Activated CD4-positive, alpha-beta memory T cell treated with anti-CD3 and anti-CD28 coated beads, Interleukin-2, amount 10 ng/mL, durations not matched to agents 7 days and 5 days (primary cell): ENCODE measurements at places on chromosomes 2 and 18. TPM values are rescaled to one million over a fixed set of nuclear protein-coding genes. Genes with fewer than 3 reads are reported as not detected.
A peak's percentile ranks its signal among the peaks of the same experiment; 100 is the strongest.

CDH20 gene
- total RNA-seq: not detected

OR6B2 gene
- total RNA-seq: not detected

GPR155 gene
- 11.3 TPM for total RNA-seq

LAMA1 gene
- not detected for total RNA-seq

KCNE4 gene
- not detected for total RNA-seq

MFSD2B gene
- not detected for total RNA-seq

GLB1L gene
- total RNA-seq: 7.3 TPM

GRCh38 chr2:150653351-150653750 lies 165.9 kb upstream of the RND3 start:
- H3K27me3 ChIP-seq: no peaks in the 10 kb centered on the region
- H3K27ac ChIP-seq: no peak overlapping the region
- DNase-seq: no peak
- H3K36me3 ChIP-seq: no peaks in the 10 kb centered on the region
- H3K4me3 ChIP-seq: no peak overlapping the region

GRCh38 chr2:236538242-236538641 lies 31.4 kb upstream of the ACKR3 start:
- peaks cover 1% of the 10 kb centered on the region for H3K27me3 ChIP-seq
- peaks cover 45% of the 10 kb centered on the region for H3K36me3 ChIP-seq
- H3K4me3 ChIP-seq: peak overlapping the region; percentile 92
- peaks cover 65% of the 10 kb centered on the region for H3K4me1 ChIP-seq
- peak overlapping the region; percentile 88 for H3K27ac ChIP-seq

GRCh38 chr2:1915196-1915595 lies 170.9 kb upstream of the PXDN start:
- no peak for DNase-seq
- H3K4me3 ChIP-seq: no peak overlapping the region
- no peaks in the 10 kb centered on the region for H3K27me3 ChIP-seq
- no peaks in the 10 kb centered on the region for H3K36me3 ChIP-seq
- no peak overlapping the region for H3K27ac ChIP-seq
- no peaks in the 10 kb centered on the region for H3K4me1 ChIP-seq

DNA sequence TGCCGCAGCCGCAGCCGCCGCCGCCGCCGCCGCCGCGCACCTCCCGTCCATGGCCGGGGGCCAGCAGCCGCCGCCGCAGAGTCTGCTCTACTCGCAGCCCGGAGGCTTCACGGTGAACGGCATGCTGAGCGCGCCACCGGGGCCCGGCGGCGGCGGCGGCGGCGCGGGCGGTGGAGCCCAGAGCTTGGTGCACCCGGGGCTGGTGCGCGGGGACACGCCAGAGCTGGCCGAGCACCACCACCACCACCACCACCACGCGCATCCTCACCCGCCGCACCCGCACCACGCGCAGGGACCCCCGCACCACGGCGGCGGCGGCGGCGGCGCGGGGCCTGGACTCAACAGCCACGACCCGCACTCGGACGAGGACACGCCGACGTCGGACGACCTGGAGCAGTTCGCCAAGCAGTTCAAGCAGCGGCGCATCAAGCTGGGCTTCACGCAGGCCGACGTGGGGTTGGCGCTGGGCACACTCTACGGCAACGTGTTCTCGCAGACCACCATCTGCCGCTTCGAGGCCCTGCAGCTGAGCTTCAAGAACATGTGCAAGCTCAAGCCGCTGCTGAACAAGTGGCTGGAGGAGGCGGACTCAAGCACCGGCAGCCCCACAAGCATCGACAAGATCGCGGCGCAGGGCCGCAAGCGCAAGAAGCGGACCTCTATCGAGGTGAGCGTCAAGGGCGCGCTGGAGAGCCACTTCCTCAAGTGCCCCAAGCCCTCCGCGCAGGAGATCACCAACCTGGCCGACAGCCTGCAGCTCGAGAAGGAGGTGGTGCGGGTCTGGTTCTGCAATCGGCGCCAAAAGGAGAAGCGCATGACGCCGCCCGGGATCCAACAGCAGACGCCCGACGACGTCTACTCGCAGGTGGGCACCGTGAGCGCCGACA lies 2.4 kb downstream of the POU3F3 start:
- peaks cover 76% of the 10 kb centered on the region for H3K27me3 ChIP-seq
- peak overlapping the region; percentile 6 for H3K27ac ChIP-seq
- H3K4me1 ChIP-seq: peaks cover 32% of the 10 kb centered on the region
- DNase-seq: no peak

DNA sequence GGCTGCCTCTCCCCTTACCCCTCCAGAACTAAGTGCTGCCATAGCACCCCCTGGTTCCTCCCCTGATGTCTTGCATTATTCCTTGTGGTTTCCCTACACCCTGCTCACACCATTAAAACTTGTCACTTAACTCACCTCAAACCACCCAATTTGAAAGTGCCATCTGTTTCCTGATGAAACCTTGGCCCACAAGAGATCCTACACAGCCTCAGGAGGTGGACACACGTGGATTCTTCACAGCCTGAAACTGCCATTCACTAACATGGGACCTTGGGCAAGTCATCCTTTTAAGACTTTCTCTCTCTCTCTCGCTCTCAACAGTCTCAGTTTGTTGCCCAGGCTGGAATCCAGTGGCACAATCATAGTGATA lies 27.5 kb upstream of the FAM124B start:
- no peaks in the 10 kb centered on the region for H3K36me3 ChIP-seq
- H3K4me3 ChIP-seq: no peak overlapping the region
- no peak overlapping the region for H3K27ac ChIP-seq
- no peak for DNase-seq

DNA sequence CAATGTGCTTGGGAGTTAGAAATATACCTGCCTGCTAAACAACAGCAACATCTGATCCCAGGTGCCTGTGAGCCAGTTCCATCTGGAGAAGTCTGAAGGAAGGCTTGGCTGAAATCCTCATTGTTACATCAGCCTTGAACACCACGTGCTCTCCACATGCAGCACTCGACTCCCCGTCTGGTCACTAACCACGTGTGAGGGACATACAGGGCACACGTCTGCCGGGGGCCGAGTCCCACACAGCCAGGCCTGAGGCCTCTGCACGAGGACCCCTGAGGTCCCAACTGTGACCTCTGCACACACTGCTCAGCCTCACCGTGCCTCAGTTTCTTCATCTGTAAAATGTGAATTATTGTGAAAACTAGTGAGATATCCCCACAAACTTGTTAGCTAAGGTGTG lies 236.5 kb upstream of the SALL3 start:
- no peaks in the 10 kb centered on the region for H3K27me3 ChIP-seq
- no peaks in the 10 kb centered on the region for H3K4me1 ChIP-seq
- no peaks in the 10 kb centered on the region for H3K36me3 ChIP-seq
- no peak for DNase-seq

DNA sequence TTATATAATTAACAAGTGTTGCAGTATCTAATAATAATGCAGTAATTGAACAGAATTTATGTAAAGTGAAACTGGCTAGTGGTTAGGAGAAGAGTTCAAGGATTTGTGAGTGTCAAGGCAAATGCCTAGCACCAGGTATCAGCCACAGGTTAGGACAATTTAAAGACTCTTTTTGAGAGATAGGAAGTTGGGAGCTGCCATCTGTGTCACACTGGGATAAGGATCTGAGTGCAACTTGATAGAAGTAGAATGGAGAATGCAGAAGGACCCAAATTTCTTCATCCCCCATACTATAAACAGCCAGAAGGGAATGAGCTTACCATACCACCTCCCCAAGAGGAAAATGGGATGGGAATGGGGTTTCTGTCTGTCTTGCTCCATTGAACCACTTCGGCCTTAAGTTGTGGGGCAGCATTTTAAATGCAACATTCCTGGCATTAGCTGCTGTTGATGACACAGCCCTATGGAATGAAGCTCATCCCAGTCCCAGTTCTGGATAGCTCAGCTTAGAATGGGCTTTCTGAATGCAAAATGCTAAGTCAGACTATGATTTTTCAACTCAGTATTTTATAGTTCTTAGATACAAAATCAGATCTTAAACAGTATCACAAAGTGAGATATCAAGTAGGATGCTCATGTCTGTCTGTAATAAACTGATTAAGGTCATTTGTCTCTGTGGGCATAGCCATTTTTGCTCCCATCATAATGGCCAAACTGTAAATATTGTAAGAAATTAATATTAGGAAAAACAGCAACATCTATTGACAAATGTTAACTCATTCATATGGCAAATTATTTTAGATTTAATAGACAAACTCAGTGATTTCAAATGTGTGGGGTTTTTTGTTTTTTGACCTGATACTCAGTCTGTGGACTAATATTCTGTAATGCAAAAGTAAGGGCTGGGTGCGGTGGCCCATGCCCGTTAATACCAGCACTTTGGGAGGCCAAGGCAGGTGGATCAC lies 44.0 kb downstream of the GPR155 start:
- H3K27me3 ChIP-seq: no peaks in the 10 kb centered on the region
- no peak overlapping the region for H3K4me3 ChIP-seq
- H3K36me3 ChIP-seq: peaks cover 15% of the 10 kb centered on the region
- H3K27ac ChIP-seq: no peak overlapping the region
- DNase-seq: no peak

GRCh38 chr18:3286159-3286558 lies 24.2 kb downstream of the MYL12B start:
- H3K36me3 ChIP-seq: peaks cover under 1% of the 10 kb centered on the region
- DNase-seq: no peak
- H3K4me3 ChIP-seq: no peak overlapping the region
- no peaks in the 10 kb centered on the region for H3K4me1 ChIP-seq

GRCh38 chr2:604385-604784 lies 72.8 kb downstream of the TMEM18 start:
- H3K27ac ChIP-seq: no peak overlapping the region
- DNase-seq: no peak
- H3K4me1 ChIP-seq: no peaks in the 10 kb centered on the region
- no peak overlapping the region for H3K4me3 ChIP-seq

- H3K4me1 ChIP-seq: peaks cover 5% of the 10 kb centered on the region
- no peak overlapping the region for H3K27ac ChIP-seq
- H3K4me3 ChIP-seq: no peak overlapping the region
- H3K36me3 ChIP-seq: no peaks in the 10 kb centered on the region
These were observed 12.3 kb downstream of the CREG2 start for GRCh38 chr2:101374821-101375561.

DNA sequence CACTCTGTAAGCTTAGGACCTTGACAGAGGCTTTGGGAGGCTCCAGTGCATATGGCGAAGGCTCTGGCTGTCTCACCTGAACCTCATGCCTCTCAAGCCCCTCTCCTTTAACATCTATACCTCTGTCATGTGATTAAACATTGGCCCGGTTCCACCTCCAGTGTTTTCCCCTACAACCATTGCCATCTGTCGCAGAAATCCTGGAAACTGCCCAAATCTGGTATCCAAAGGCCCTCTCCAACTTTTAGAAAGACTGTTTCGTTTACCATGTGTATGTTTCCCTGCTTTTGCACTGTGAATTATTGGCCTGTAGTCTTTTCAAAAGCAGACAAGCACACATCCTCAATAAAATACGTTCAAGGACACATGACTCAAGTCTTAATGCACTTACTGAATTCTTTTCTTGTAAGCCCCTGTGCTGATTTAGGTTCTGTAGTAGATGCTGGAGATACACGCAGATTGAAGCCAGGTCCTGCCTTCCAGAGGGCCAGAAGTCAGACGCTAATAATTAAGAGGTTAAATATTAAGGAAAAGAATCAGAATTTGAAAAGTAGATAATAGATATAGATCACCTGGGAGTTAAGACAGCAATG lies 386.4 kb upstream of the SLC14A2 start:
- H3K4me1 ChIP-seq: no peaks in the 10 kb centered on the region
- DNase-seq: no peak
- no peak overlapping the region for H3K27ac ChIP-seq
- peaks cover 4% of the 10 kb centered on the region for H3K27me3 ChIP-seq
- no peak overlapping the region for H3K4me3 ChIP-seq
- no peaks in the 10 kb centered on the region for H3K36me3 ChIP-seq

GRCh38 chr2:118991554-118991953 lies 49.6 kb downstream of the MARCO start:
- no peaks in the 10 kb centered on the region for H3K27me3 ChIP-seq
- no peak overlapping the region for H3K4me3 ChIP-seq
- H3K4me1 ChIP-seq: no peaks in the 10 kb centered on the region
- DNase-seq: peak; percentile 2
- no peak overlapping the region for H3K27ac ChIP-seq

DNA sequence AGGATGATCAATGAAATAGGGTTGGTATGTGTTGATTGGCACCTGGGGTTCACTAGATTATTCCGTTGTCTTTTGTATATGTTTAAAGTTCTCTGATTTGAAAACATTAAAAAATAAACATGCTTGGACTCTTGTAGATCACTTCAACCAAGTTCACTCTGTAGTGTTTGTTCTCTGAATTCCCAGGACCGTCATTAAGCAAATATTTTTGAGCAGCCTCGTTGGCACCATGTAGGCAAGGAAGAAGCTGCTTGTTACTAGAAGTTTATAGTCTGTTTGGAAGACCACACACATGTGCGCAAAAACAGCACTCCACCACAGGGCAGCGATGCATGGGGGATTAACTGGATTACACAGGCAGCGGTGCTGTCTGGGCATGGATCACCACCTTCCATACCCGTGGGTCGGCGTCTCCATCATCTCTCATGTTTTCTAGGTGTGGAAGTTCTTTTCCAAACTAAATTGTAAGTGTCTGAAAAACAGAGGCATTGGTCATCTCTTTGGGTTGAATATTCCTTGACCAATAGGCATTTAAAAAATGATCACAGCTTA lies 212.2 kb downstream of the FHOD3 start:
- H3K4me1 ChIP-seq: no peaks in the 10 kb centered on the region
- DNase-seq: no peak
- peaks cover 6% of the 10 kb centered on the region for H3K27me3 ChIP-seq
- no peaks in the 10 kb centered on the region for H3K36me3 ChIP-seq
- H3K4me3 ChIP-seq: no peak overlapping the region

- no peaks in the 10 kb centered on the region for H3K4me1 ChIP-seq
- no peak for DNase-seq
- peaks cover 29% of the 10 kb centered on the region for H3K36me3 ChIP-seq
- H3K4me3 ChIP-seq: no peak overlapping the region
These were observed 75.4 kb downstream of the LCLAT1 start for GRCh38 chr2:30522421-30522820.

GRCh38 chr2:28439763-28440162 lies 47.1 kb downstream of the FOSL2 start:
- peaks cover 27% of the 10 kb centered on the region for H3K4me1 ChIP-seq
- H3K36me3 ChIP-seq: peaks cover 6% of the 10 kb centered on the region
- DNase-seq: no peak
- no peak overlapping the region for H3K4me3 ChIP-seq
- no peaks in the 10 kb centered on the region for H3K27me3 ChIP-seq

DNA sequence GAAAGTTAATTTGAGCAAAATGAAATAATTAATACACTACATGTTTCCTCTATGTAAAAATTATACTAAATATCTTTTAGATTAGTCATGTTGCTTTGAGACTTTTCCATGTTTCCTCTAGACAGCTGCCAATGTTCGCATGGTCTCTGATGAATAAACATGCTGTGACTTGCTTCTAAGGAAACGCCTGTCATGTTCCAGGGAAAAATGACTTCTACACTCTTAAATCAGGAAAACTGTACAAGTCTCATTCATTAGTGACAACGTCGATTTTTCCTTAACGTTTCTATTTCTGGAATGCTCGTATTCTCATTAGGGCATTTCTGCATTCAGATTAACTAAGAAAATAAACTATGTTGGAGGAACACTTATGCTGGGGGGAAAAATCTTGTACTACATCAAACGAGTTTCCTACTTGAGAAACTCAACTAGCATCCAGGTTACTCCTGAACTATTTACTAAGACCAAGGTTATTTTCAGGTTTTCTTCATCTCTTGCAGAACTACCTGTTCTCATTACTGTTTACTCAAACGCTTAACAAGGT lies 1.6 kb downstream of the COBLL1 start:
- H3K4me3 ChIP-seq: peak overlapping the region; percentile 37
- H3K36me3 ChIP-seq: peaks cover 5% of the 10 kb centered on the region
- no peak overlapping the region for H3K27ac ChIP-seq
- peaks cover 10% of the 10 kb centered on the region for H3K4me1 ChIP-seq
